SIG-M5 (cell line): ENCODE measurements at places on chromosomes 5 and 9.

DNA sequence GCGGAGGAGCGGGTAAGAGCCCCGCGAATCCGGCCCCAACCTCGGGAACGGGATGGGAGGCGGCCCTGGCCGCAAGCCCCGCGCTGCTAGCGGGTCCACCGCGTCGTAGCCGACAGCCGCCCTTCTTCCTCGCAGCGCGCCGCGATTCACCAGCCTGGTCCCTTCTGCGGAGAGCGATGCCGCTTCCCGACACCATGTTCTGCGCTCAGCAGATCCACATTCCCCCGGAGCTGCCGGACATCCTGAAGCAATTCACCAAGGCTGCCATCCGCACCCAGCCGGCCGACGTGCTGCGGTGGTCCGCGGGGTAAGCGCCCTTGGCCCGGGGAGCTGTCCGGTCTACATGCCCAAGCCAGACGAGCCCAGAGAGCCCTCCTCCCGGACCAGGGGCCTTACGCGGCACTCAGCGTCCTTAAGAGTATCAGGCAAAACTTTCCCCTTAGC, 335 bp downstream of the ROPN1L start:
- DNase-seq, result no peak

GRCh38 chr5:65326922-65327321, 154.8 kb downstream of the ADAMTS6 start:
- no peak for DNase-seq

DNA sequence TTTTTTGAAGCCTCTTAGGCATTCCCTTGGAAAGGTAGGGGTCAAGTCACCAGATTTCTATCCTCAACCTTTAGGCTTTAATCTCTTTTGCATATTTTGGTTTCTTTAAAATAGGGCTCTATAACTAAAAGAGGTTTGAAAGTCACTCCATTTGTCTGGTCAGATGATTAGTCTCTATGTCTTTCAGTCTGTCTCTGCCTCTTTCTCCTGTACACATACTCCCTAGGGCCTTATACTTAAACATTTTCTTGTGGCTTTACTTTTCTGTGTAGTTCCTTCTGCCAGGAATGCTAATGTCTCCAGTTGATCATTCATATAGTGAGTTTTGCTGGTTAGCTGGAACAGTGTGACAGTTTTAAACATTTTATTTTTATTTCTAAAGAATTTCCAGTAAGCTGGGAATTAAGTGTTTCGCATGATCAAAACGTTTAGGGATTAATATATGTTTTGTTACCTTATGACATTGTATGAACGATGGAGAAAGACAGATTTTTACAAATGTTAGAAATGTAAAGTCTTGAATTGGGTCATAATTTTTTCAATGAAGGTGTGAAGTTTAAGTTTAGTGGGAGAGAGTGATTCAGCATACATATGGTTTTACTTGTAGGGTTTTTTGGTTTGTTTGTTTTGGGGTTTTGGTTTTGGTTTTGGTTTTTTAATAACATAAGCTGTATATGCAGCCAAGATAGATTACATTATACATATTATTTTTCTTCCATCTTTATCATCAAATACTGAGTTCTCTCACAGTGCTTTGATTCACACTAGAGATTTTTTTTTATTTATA, 90.6 kb downstream of the ZCCHC7 start:
- no peak for DNase-seq

DNA sequence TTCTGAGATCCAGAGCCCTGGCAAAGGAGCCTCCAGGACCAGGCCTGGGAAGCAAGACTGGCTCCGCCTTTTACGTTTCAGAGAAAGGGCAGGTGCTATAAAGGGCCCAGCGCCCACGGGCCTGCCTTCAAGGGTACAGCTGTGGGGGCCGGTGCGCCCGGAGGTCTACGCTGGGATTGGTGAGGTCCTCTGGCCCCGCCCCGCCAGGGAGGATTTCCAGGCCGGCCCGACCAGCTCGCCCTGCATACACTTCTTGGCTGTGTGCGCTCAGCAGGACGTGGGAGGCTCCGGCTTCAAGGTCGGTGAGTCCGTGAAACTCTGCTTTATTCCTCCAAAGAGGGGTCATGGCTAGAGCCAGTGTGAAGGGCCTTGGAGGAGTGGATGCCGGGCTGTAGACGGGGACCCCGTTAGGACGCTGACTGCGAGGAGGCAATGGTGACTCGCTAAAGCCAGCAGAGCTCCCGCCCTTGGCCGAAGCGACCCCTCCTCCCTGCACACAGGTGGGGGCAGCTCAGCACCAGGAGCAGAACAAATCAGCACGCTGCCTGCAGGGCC, at the start of gene CKMT2:
CKMT2 (plus strand) TSS at position 243 of the 555 bp plus-strand sequence. CDS start 17,811 bp downstream, outside the sequence.
- no peak for DNase-seq

DNA sequence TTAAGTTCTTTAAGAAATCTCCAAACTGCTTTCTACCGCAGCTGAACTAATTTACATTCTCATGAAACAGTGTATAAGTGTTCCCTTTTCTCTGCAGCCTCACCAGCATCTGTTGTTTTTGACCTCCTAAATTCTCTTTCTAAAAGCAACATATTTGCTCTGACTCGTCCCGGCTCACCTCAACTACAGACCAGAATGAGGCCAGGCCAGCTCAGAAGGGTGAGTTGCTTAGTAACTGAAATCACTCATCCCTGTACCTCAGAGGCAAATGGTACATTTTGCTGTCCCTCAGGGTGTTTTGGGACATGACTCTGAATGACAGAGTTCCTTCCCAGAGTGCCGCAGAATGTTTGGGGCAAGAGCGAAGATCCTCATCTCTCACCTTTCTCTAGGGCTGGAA, 127.5 kb downstream of the FRMD3 start:
- no peak for DNase-seq

DNA sequence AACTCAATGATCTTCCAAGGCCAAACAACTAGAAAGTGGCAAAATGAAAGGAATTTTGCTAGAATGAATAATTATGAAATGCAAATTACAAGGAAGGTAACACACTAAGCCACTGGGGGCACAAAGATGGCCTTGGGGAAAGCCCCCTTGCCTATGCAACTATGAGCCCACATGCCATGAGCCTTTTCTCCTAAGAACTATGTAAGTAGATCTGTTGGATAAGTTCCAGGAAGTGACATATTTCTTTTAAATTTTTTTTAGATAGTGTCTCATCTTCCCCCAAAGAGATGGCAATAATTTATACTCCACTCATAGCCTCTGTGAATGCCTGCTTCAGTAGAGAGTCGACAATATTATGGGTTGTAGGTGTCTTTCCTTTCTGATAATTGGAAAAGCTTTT, 257.8 kb downstream of the AUH start:
- no peak for DNase-seq

GRCh38 chr5:1336749-1337488, 8.0 kb downstream of the CLPTM1L start:
- DNase-seq, result no peak

DNA sequence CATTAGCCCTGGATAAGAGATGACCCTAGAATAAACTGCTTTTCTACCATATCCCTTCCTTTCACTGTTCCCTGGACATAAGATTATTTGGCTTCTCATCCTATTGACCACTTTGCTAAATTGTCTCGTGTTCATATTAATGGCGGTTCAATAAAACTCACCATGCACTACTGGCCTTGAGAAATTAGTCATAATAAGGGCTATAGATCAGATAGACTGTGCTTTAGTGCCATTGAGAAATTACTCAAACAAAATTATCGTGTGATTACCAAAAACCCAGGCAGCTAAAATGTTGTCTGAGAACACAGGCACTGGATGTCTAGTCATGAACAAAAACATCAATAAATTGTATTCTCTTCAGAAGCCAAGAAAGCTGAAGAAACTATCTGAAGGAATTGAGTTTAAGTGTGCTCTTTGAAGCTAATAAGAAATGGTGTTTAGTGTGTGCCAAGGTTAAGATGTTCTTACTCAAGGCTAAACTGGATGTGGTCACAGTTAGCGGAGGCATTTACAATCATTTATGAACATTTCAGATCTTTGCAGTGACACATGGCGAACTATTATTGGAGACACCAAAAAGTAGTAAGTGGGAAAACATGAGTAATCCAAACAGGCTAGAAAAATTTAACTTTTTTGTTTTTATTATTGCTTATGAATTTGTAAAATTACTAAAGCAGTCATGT, 460.4 kb upstream of the RORB start:
- DNase-seq, result no peak

DNA sequence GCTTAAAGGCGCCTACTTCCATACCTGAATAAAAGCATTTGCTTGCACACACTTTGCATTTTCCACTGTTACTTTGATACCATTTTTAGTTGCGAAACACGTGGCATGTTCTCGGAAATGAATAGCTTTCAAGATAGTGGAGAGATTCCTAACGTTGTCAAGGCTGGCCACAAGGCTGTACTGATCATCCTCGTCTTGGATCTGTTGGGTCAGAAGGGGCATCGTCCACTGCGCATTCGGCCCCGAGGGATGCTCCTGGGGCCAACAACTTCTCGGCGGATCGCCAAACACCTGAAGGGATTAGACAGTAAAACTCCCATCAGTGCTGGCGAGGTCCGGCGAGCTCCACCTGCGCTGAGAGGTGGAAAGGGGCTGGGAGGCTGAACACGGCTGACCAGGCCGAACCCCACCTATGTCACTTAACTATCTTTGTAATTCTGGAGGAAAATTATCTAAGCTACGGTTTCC, 599 bp downstream of the RAD1 start:
- no peak for DNase-seq

GRCh38 chr5:165783024-165783423, 2277.6 kb downstream of the MAT2B start:
- DNase-seq, result no peak

- DNase-seq, result no peak
Observed at GRCh38 chr9:4095484-4095883, 204.4 kb downstream of the GLIS3 start.

- DNase-seq, result no peak
Observed at GRCh38 chr5:124742983-124743601, 3.3 kb downstream of the ZNF608 start.

GRCh38 chr5:76689321-76690036, 26.4 kb upstream of the F2R start:
- DNase-seq, result no peak

- DNase-seq, result no peak
Observed at GRCh38 chr9:12882430-12882829, 107.6 kb downstream of the LURAP1L start.

- no peak for DNase-seq
Observed at GRCh38 chr5:168747987-168748777, 169.0 kb upstream of the PANK3 start.

- DNase-seq, result no peak
Observed at GRCh38 chr9:120688758-120689157, 25.5 kb downstream of the MEGF9 start.

DNA sequence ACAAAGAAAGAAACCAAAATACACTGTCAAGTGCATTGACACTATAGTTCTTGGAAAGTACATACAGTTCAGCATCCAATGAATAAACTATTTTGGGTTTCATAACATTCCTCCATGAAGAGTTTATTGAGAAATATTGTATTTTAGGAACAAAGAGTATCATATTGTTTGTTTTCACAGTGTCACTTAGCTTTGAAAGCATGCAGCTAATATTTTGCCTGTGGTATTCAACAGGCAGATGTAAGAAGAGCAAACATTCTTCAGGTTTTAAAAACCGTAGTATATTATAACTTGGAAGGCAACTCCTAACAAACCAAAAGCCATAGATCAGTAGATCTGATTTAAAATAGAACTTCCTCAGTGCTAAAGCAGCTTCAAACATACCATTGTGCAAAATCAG, 4.5 kb downstream of the PRELID2 start:
- no peak for DNase-seq

DNA sequence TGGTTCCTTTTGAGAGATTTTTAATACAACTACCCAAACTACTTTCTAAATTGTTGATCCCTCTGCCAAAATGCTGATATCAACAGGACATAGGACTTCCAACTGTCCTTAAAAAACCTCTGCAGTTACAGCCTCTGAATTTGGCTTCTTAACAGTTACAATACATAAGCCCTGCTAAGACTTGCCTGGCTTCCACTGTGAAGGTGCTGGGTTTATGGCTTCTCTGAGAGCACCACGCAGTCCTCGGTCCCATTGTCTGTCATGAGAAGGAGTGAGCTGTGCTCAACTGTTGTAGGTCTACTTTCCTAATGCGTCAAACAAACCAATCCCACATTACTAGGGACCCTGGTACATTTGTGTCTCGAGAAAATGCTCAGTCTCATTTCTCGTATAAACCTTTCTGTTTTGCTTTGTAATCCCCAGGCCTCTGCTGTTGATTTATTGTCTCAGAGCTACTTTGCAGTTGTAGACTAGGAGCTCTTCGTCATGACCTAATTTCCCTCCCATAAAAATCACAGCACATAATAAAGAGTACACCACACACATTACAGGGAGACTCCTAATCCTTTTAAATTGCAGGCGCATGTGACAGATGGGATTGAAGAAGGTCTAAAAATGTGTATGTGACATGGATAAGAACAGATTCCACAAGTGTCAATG, 274.9 kb downstream of the NR3C1 start:
- DNase-seq, result no peak

DNA sequence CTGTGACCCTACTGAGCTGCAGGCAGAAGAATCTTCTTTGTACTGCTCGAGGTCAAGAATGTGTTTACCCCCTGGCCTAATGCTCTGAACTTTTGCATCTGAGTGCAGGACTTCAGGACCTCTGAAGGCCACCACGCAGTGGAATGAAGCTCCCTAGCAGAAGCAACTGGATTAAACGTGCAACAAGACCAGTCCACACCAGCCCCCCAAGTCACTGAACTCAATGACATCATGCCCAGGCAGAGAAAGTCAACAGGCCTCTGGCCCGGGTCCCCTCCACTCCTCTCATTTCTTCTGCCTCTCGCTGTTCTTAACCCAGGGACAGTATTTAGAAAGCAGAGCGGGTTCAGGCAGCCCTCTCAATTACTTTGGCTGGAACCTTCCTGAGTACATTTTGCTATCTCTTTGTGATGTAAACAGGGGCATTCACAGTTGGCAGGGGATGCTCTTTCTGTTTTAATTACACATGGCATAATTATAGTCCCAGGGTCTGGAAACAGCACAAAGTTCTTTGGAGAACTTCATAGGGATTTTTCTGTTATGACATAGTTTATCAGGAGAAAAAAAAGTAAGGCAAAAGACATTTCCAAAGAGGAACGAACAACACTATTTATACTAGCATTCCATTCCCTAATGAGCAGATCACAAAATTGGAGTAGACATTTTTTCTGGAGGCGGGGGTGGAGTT, 108.2 kb upstream of the SPATA31D4 start:
- DNase-seq, result no peak
